ENCODE measurements at places on chromosomes 12 and 14. TPM values are rescaled to one million over a fixed set of nuclear protein-coding genes. Genes with fewer than 3 reads are reported as not detected.

The AMDHD1 gene
- 2.1 TPM for total RNA-seq

The GALNT8 gene
- total RNA-seq, result 0.20 TPM

The DIO3 gene
- not detected for total RNA-seq

The STAT2 gene
- total RNA-seq, result 61.6 TPM

The KSR2 gene
- 0.07 TPM for total RNA-seq

The HOXC6 gene
- total RNA-seq, result not detected

The GPRC5A gene
- total RNA-seq, result not detected

The PLEKHD1 gene
- total RNA-seq, result not detected

The CFAP54 gene
- 0.88 TPM for total RNA-seq

The FKBP4 gene
- 183 TPM for total RNA-seq

The GNS gene
- total RNA-seq, result 20.7 TPM

The ZDHHC17 gene
- 21.4 TPM for total RNA-seq

The ASPG gene
- not detected for total RNA-seq

The CLEC14A gene
- not detected for total RNA-seq

The MYH7 gene
- total RNA-seq, result not detected

The PAPLN gene
- total RNA-seq, result 0.31 TPM

The C14orf180 gene
- not detected for total RNA-seq

The SCNN1A gene
- total RNA-seq, result 0.93 TPM

The SLC6A12 gene
- total RNA-seq, result 0.16 TPM

The C12orf50 gene
- not detected for total RNA-seq

The ABCB9 gene
- 3.9 TPM for total RNA-seq

The GLIPR1L2 gene
- not detected for total RNA-seq

The BDKRB1 gene
- not detected for total RNA-seq

The NGB gene
- not detected for total RNA-seq

The VWF gene
- not detected for total RNA-seq

The VDR gene
- total RNA-seq, result 83.4 TPM

The PRR4 gene
- total RNA-seq, result 0.70 TPM

The AEBP2 gene
- 77.0 TPM for total RNA-seq

The RNASE2 gene
- not detected for total RNA-seq

The FGF23 gene
- not detected for total RNA-seq

The TRIM9 gene
- total RNA-seq, result 0.85 TPM

The SLCO1B1 gene
- total RNA-seq, result not detected

The RND1 gene
- total RNA-seq, result 2.6 TPM

The GPX2 gene
- not detected for total RNA-seq

The RASSF9 gene
- not detected for total RNA-seq

The MIPOL1 gene
- not detected for total RNA-seq

The TMPRSS12 gene
- not detected for total RNA-seq

The DHRS2 gene
- total RNA-seq, result 3.0 TPM

The SYT10 gene
- total RNA-seq, result not detected

The ASCL1 gene
- not detected for total RNA-seq

The KCNK13 gene
- 0.16 TPM for total RNA-seq

The SPTB gene
- total RNA-seq, result 0.15 TPM

The DLK1 gene
- not detected for total RNA-seq

The MYBPC1 gene
- not detected for total RNA-seq

The OR4E2 gene
- total RNA-seq, result not detected

The ACAD10 gene
- 21.6 TPM for total RNA-seq

The M6PR gene
- total RNA-seq, result 248 TPM

The EXOC3L4 gene
- not detected for total RNA-seq

The LRRC10 gene
- total RNA-seq, result not detected

The SSPN gene
- not detected for total RNA-seq

The BDKRB2 gene
- not detected for total RNA-seq

The ARHGDIB gene
- total RNA-seq, result 511 TPM

The DAO gene
- not detected for total RNA-seq

The SMIM41 gene
- not detected for total RNA-seq

The OTOGL gene
- total RNA-seq, result not detected

The FAIM2 gene
- total RNA-seq, result 0.39 TPM

The STYK1 gene
- 2.1 TPM for total RNA-seq
